ENCODE measurements at places on chromosomes 5 and 9.

GRCh38 chr9:136535070-136535469, 10.8 kb downstream of the NOTCH1 start:
- no peak for DNase-seq

DNA sequence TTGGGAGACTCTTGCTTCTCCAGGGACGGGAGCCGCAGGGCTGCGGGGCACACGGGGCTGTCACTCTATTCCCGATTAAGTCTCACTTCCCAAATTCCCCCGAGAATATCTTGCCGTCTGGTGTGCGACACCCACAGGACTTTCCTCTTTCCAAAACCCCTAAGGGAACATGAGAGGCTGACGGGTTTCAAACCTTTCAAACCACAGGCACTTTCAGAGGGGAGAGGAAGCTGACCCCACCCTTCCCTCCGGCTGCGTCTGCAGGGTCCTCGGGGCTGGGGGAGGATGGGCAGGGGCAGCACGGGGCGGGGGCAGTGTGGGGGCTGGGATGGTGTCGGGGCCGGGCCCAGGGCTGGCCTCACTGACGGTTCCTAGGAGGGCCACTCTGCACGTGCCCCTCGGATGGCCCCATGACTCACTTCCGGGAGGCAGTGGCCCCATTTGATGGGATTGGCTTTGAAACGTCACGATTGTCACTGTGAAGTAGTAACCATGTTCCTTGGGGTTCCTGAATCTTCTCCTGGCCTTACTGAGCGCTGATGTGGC, 38.2 kb downstream of the SLC9A3 start:
- DNase-seq, result no peak

DNA sequence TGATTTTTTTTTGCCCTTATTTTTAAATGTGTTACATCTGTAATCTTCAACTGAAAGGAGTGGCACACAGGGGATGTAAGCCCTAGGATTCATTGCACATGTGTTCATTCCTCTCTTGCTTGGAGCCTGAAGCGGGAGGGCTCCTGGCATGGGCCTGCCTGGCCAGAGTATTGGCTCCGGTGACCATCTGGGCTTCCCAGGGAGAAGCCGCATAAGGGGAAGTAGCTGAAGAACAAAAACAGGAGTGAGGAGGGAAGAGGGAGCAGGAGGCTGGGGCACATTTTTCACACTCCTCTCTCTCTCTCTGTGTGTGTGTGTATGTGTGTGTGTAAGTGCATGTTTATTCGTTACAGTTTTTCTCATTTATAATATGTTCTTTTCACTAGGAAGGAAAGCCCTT, 269.9 kb downstream of the PRR16 start:
- no peak for DNase-seq

DNA sequence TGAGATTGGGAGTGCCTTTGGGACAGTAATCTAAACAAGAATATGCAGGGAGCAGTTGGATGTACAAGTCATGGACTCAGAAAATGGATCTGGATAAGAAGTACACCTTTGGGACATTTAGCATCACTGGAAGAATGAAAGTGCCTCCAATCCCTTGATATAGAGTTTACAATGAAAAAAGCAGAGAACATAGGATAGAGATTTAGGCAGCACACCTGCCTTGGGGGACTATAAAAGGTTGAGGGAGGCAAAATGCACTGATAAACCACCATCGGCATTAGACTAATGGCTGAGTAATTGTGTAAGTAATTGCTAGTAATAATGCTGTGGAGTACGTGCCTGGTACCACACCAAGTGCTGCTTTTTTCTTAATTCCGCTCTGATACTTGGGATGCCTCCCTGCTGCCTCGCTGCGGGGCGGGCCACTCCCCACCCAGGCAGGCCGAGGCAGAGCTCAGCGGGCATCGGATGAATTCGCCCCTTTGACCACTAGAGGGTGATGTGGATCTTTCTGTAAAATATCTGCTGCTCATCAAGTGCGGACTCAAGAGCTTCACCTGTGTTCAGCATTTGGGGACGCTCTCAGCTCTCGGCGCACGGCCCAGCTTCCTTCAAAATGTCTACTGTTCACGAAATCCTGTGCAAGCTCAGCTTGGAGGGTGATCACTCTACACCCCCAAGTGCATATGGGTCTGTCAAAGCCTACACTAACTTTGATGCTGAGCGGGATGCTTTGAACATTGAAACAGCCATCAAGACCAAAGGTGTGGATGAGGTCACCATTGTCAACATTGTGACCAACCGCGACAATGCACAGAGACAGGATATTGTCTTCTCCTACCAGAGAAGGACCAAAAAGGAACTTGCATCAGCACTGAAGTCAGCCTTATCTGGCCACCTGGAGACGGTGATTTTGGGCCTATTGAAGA, 99.9 kb downstream of the ANKRD18B start:
- DNase-seq, result peak; percentile 85

DNA sequence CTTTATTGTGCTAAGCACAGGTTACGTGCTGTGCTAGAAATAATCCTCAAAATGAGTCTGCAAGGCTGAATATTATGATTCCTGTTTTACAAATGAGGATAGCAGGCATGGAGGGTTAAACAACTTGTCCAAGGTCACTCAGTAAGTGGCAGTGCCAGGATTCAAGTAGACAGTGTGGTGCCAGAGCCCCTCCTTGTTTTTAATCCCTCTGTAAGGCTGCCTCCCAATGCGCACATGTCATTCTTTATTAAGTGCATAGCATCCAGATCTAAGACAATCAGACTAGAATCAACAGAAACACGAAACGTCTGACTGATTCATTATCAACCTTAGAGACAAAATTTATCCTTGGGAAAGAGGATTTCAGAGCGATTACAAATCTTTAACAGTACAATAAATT, 199.6 kb downstream of the SMARCA2 start:
- no peak for DNase-seq

DNA sequence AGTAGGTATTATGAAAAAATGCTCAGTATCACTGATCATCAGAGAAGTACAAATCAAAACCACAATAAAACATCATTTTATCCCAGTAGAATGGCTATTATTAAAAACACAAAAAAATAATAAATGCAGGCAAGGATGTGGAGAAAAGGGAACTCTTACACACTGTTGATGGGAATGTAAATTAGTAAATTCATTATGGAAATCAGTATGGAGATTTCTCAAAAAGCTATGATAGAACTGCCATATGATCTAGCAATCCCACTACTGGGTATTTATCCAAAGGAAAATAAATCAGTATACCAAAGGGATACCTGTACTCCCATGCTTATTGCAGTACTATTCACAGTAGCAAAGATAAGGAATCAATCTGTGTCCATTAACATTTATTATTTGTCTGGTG, 209.6 kb downstream of the FER start:
- no peak for DNase-seq

DNA sequence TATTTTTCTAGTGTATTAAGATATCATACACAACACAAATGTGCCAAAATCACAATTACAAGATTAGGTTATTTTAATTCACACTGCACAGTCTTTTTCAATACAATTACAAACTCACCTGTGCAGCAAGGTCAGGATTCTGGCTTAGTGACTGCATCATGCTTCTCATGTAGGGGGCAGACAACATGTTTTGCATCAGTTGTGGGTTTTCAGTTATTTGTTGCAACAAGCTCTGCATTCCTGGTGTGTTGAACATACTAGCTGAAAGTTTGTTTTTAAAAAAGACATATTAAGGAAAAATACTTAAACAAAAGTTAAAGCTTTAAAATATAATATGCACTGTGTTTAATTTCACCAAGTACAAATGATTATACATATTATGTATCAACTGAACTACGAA, 38.7 kb downstream of the UBQLN1 start:
- no peak for DNase-seq

DNA sequence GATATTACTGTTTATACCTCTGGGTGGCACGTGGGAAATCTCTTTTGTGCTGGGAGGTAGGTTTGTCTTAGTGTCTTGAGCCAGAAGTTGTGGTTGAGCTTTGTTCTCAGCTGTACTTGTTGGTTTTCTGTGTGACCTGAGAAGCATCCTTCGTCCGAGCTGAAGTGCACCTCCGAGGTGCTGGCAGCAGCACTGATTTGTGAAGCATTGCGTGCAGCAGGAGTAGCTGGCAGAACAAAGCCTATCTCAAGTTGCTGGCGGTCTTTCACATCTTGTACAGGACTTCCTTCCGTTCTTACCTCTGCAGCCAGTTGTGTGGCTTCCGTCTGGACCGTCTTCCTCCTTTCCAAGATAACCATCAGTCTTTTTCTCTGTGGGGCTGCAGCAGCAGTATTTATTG, 4.3 kb downstream of the PRRC2B start:
- DNase-seq, result peak; percentile 90

- DNase-seq, result no peak
Measured at GRCh38 chr9:134323741-134324358, 2.4 kb upstream of the RXRA start.

DNA sequence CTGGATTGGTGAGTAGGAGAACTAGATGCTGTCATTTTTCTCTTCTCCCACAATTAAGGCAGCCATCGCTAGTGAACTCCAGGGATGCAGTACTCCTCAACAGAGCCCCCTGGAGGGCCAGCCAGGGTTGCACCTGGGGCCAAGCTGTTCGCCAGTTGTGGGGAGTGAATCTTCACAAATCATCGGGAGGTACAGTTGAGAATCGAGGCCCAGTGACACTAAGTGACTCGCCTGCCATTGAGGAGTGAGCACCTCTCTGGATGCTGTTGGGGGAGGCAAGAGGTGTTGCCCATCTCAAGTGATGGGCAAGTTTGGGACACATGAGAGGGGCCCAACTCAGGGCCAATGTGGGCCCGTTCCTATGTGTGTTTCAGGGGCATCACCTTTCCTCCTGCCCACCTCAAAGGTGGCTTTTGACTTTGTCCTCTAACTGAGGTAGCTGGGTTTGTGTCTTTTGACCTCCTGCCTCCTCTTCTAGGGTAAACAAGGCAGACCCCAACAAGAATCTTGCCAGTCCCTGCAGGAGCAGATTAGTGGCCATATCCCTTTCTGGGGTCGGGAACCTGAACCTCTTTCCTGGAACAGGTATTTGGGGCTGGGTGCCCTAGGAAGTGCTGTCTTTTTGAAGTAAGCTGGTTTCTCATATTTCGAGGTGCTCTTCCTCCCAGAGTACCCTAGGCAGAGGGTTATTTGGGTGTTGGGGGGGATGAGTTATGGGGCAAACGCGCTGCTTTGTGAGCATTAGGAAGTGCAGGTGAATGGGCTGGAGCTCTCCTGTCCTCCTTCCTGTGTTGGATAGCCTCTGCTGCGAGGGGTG, 181.2 kb downstream of the MACROH2A1 start:
- DNase-seq, result no peak

GRCh38 chr9:90851444-90851843, 49.8 kb downstream of the SYK start:
- no peak for DNase-seq

- DNase-seq, result no peak
Measured at GRCh38 chr5:94423411-94423810, 195.0 kb downstream of the KIAA0825 start.

GRCh38 chr5:36523926-36524325, 82.5 kb upstream of the SLC1A3 start:
- no peak for DNase-seq

GRCh38 chr9:83290692-83291091, 227.8 kb upstream of the RASEF start:
- DNase-seq, result no peak

GRCh38 chr5:146867996-146868708, 10.4 kb downstream of the PPP2R2B start:
- DNase-seq, result no peak

- DNase-seq, result peak; percentile 2
Measured at GRCh38 chr5:72584466-72584865, 77.3 kb upstream of the ZNF366 start.

GRCh38 chr9:38138276-38138675, 69.2 kb upstream of the SHB start:
- DNase-seq, result no peak

DNA sequence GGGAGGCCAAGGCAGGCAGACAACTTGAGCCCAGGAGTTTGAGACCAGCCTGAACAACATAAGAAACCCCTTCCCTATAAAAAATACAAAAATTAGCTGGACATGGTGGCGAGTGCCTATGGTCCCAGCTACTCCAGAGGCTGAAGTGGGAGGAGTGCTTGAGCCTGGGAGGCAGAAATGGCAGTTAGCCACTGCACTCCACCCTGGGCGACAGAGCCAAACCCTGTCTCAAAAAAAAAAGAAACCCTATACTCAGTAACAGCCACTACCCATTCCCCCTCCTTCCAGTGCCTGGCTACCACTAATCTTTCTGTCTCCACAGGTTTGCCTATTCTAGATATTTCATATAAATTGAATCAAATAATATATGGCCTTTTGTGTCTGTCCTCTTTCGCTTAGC, 14.3 kb upstream of the SIL1 start:
- no peak for DNase-seq

GRCh38 chr9:134217431-134218210, 53.3 kb upstream of the RNU6ATAC start:
- no peak for DNase-seq

DNA sequence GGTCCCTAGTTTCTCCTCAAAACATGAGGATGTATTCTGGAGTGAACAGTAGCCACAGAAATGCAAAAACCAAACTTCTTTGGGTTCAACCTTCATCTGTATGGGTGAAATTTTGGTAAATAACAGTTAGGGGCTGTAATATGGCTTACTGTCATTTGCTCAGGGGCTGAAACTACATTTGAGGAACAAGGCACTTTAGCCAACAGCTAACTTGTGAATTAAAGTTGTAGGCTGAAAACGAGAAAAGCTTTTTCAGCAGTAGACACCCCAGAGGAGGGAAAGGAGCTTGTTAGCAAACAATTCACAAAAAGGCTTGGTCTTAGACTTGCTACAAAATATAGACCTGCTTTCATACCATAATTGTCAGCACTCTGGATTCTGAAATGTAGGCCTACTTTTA, 6.6 kb downstream of the TMEM171 start:
- DNase-seq, result no peak

DNA sequence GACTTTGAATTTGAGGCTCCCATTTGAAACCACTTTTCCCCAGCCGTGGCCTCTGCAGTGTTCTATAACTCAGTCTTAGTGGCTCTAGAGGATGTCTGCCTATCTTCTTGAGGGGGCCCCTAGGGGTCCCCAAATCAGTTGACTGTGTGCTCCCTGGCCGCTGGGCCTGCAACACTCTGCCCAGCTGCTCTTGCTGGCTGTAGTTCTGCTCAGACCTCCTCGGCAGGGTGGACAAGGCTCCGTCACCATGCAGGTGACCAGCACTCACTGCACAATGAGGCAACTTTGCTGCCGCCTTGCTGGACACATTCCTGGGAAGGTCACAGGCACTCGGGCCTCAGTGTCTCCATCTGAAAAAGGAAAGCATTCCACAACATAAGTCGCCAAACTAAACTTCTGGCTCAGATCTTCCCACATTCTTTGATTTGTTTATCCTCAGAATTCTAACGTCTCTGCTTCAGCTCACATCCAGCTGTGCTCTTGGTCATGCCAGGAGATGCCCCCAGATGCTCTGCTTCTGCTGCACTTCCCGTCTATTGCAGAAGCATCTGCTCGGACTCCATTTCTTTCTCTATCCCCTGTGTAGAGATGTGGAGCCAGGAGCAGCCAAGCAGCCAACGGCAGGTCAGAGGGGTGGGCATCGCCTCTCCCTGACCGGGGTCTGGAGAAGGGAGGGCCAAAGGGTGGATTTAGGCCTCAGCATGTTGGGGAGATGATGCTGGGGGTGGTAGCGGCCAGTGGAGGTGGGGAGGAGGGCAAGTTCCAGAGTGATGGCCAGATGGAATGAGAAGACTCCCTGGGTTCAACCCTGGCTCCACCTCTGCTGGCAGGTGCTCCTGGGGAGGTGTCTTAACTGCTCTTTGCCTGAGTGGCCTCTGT, 133.6 kb downstream of the MVB12B start:
- DNase-seq, result no peak
